ENCODE measurements at places on chromosomes 7 and 10.
A peak's percentile ranks its signal among the peaks of the same experiment; 100 is the strongest.

- DNase-seq, result no peak
These were observed 123.7 kb upstream of the ASAH2 start for GRCh38 chr10:50375051-50375452.

DNA sequence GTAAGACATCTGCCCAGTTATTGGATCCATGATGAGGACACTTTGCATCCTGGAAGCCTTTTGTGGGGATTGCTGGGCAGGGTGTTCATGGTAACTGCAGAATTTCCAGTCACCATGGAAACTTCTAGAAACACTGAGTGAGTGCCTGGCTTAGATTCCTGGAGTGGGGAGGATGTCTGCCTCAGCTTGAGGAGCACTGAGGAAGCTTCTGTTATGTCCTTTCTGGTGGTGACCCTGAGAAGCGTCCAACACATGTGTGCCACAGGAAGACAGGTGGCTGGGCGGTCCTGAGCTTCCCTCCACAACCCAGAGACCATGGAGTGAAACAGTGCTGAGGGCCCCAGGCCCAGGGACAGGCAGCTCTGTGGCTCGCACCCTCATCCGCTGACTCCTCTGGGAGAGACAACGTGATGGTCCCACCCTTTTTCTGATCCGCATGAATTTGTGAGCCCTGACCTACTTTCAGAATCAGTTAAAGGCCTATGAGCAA lies 191.8 kb upstream of the CXCL12 start:
- DNase-seq, result peak; percentile 57

DNA sequence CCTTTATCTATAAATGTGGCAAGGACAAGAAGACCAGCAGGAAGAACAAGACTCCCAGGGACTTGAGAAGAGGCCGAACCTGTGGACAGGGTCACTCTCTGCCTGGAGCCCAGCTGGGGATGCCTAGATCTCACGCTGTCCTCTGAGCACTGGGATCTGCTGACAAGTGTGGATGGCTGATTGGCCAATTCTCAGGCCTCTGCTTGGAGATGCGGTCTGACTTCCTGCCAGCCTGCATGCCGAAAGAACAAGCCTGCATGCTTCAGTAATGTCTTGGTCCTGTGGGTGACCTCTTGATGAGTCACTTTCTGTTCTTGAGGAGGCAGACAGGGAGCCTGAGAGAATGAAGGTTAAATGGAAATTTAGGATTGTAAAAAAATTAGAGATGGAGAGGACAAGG lies 84.7 kb downstream of the TMEM178B start:
- DNase-seq, result peak; percentile 94

GRCh38 chr10:79274279-79275104 lies 72.8 kb upstream of the PPIF start:
- DNase-seq, result peak; percentile 69

DNA sequence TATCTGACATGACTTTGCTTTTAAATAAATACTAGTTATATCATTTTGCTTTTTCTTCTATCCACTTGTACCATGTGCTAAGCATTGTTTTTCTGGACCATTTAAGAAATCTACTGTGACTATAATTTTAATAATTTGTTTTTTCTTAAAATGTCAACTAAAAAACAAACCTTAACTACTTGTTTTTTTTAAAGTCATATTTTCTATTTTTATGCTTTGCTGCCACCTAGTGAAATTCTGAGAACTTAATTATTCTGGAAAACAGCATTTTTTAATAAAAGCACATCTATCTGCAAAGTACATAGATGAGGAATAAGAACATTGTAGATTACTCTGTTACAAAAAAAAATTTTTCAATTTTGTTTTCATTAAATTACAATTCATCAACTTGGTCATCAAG lies 47.4 kb downstream of the ORC5 start:
- DNase-seq, result peak; percentile 32

- DNase-seq, result peak; percentile 66
These were observed 17.9 kb downstream of the RTKN2 start for GRCh38 chr10:62250594-62251198.

DNA sequence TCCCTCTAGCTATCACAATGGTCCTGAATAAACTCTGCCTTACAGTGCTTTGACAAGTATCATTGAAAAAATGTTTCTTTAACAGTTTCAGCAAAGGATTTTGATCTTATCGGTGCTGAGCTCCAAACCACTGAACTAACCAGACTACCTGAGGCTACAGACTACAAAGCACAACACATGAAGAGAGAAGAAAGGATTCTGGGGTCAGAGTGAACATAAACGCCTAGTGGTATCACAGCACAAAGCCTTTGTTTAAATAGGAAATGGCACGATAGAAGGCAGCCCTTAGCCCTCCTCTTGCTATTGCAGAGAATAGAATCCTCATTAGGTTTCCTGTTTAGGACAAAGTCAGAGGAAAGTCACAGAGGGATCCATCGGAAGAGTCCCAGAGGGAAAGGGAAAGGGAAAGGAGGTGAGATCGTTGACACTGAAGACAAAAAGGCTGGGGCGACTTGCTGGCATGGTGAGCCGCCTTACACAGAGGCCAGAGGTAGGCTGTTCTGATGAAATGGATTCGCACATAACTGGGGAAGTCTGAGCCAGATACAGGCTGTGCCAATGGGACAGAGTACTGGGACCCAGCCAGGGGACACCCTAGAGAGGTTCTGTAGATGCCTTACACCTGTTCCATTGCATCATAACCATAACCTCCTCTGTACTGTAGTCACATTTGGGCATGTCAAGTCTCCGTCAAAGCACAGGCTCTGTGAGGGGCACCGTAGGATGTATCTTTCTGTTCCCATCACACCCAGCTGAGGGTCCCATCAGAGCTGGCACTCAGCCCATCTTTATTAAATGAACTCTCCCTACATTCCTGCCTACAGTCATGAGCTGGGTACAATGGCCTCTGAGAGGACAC lies 71.5 kb downstream of the XPNPEP1 start:
- no peak for DNase-seq

GRCh38 chr10:75187961-75188426 lies 22.6 kb upstream of the VDAC2 start:
- DNase-seq, result peak; percentile 75

DNA sequence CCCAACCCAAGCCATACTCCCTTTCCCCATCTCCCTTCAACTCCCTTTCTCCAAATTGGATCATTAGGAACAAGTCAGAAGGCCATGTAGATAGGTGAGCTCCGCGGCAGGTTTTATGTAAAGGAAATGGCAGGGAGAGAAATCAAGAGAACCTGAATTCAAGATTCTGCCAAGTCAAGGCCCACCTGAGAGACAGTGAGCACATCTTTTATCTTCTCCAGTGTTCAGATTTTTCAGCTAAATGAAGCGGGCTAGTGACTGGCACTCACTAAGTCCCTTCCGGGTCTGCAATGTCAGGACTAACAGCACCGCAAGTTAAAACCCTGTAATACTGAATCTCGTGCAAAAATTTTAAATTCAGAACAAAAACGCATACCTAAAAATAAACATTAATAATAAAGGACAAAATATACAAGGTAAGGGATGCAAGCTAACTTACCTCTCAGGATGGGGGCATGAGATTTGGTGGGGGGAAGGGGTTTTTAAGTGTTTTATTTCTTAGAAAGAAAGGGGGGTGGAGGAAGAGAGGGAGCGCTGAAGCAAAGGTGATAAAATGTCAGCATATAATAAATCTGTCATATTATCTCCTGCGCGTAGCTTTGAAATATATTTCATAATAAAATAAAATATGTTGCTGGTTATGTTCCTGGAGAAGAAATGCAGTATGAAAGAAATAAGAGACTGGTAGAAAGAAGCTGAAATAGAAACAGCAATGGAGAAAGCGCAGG lies 17.6 kb downstream of the TCAF1 start:
- no peak for DNase-seq

- no peak for DNase-seq
These were observed 67.5 kb downstream of the DNAJC12 start for GRCh38 chr10:67770537-67770936.

- DNase-seq, result no peak
These were observed 16.2 kb downstream of the ATG9B start for GRCh38 chr7:151008143-151008510.

DNA sequence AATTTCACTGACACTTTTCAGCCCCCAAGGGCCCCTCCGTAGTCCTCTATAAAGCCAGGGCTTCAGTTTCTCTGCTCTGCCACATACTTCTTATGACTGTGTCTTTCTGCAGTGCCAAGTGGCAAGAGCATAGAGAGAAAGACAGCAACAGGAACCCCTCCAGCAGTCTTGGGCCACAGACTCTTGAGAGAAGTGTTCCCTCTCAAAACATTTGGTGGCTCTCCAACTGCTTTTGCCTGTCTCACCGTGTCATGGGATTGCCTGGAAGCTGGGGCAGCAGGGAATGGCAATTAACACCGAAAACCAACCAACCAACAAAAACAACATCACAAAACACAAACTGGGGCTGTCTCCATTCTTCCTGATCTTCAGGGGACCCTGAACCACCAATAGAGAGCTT lies 73.8 kb upstream of the ELN start:
- no peak for DNase-seq

- peak; percentile 71 for DNase-seq
These were observed 25.9 kb downstream of the HELLS start for GRCh38 chr10:94571528-94571927.

DNA sequence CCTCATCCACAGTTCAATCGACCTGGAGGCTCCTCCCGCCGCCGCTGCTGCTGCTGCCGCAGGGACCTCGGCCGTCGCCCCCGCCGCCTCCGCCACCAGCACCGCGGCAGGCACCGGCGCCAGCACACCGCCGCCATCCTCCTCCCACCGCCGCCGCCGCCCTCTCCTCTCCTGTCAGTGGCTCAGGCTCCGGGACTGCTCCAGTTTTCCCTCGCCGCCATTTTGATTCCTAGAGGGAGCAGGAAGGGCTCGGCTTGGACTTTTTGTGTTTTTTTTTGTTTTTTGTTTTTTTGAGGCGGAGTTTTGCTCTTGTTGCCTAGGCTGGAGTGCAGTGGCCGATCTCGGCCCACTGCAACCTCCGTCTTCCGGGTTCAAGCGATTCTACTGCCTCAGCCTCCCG lies 3.0 kb upstream of the MCM10 start:
- peak; percentile 8 for DNase-seq

Measured in EH (cell line).